Activated naive CD8-positive, alpha-beta T cell treated with anti-CD3 and anti-CD28 coated beads, Interleukin-2, amount 50 U/mL, for 24 hours (primary cell): ENCODE measurements at places on chromosomes 11 and 22.

DNA sequence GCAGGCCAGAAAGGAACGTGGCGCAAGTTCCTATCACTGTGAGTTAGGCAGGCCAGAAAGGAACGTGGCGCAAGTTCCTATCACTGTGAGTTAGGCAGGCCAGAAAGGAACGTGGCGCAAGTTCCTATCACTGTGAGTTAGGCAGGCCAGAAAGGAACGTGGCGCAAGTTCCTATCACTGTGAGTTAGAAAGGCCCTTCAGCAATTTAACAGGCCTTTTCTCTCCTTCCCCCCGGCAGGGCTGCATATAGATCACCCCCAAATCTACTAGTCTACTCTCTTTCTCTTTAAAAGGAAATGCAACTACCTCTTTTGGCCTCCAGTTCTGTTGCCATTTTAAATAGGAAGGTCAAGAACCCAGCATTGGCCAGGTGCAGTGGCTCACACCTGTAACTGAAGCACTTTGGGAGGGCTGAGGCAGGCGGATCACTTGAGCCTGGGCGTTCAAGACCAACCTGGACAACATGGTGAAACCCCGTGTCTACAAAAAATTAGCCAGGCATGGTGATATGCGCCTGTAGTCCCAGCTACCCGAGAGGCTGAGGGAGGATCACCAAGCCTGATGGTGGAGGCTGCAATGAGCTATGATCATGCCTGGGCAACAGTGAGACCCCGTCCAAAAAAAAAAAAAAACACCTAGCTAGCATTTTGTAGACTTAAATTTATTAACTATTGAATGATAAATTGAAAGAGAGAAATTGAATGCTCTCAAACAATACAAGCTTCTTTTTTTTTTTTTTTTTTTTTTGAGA, 14.9 kb downstream of the FAM118B start:
- no peak for DNase-seq

DNA sequence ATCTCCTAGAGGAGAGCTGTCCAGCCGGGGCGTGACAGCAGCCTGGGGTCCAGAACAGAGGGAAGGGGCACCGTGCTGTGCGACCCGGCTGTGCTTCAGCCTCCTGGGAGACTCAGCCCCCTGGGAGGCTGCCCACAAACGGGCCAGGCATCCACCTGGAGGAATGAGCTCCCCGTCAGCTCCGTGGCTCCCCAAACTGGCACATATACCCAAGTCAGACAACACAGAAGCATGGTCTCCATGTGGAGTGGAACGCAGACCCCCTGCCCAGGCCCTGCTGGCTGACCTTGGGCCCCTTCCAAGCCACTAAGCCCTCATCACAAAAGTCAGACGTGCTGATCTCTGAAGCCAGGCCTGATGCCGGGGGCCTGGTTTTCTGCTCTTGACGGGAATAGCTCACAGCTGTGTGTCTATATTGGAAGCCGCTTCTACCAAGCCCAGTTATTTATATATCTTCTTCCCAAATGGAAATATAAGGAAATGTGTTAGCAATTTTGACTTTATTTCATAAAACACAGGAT, 91.7 kb downstream of the BRD1 start:
- DNase-seq, result no peak

DNA sequence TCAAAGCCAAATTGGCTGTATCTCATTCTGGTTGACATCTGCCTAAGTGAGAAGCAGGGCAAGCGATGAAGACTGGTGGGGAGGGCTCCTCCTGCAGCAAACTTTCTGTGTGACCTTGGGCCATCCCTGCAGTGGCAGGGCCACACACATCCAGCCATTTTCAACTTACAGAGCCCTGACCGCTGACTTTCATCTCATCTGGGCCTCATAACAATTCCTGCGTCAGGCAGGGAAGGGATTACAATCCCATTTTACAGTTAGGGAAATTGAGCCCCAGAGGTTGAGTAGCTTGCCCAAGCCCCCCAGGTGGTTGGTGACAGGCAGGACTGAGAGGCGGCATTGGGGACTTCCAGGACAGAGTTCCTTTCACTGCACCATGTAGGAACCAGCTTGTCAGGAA, 21.9 kb downstream of the TPBGL start:
- DNase-seq, result no peak

GRCh38 chr22:37054056-37054395, 2.5 kb downstream of the KCTD17 start:
- no peak for DNase-seq
